Omental fat pad (tissue), 4 donors: ENCODE measurements at places on chromosomes 5 and 9. TPM values are rescaled to one million over a fixed set of nuclear protein-coding genes. Genes with fewer than 3 reads are reported as not detected.

Gene C5orf34
- total RNA-seq, result 2.3 TPM

Gene KCNIP1
- not detected for total RNA-seq

Gene LHX6
- total RNA-seq, result 9.8 TPM

Gene SPRY4
- 43.8 TPM for total RNA-seq

Gene C9orf153
- total RNA-seq, result 0.46 TPM

Gene PIP5KL1
- total RNA-seq, result 0.82 TPM

Gene GAS1
- 328 TPM for total RNA-seq

Gene KIAA0825
- total RNA-seq, result 4.2 TPM

Gene CACFD1
- 4.8 TPM for total RNA-seq

Gene ZNF608
- total RNA-seq, result 14.8 TPM

Gene PTPN3
- total RNA-seq, result 4.1 TPM

Gene ZNF462
- total RNA-seq, result 18.5 TPM

Gene FAM151B
- 4.3 TPM for total RNA-seq

Gene GABRG2
- total RNA-seq, result not detected

Gene CD74
- total RNA-seq, result 582 TPM

Gene PCDHGA5
- 3.1 TPM for total RNA-seq

Gene RNF183
- total RNA-seq, result 0.19 TPM

Gene HARS2
- 30.9 TPM for total RNA-seq

Gene GRM6
- total RNA-seq, result not detected

Gene IL4
- not detected for total RNA-seq

Gene CCDC192
- not detected for total RNA-seq

Gene LRRC19
- total RNA-seq, result not detected

Gene MARVELD2
- 0.63 TPM for total RNA-seq

Gene SPINK5
- not detected for total RNA-seq

Gene MSX2
- total RNA-seq, result 1.2 TPM

Gene DNAJC25
- total RNA-seq, result 15.1 TPM

Gene PFN3
- not detected for total RNA-seq

Gene TSSK1B
- not detected for total RNA-seq

Gene TMEM215
- total RNA-seq, result not detected

Gene CER1
- not detected for total RNA-seq

Gene CAMK2A
- not detected for total RNA-seq

Gene DBH
- total RNA-seq, result not detected

Gene ADAMTSL1
- 3.0 TPM for total RNA-seq

Gene STPG3
- total RNA-seq, result not detected

Gene PDE8B
- 43.4 TPM for total RNA-seq

Gene C9orf50
- total RNA-seq, result not detected

Gene FRRS1L
- 0.16 TPM for total RNA-seq

Gene EQTN
- total RNA-seq, result 0.95 TPM

Gene FOXD4L6
- total RNA-seq, result 0.25 TPM

Gene PCDHB14
- total RNA-seq, result 2.8 TPM

Gene PCDHGB1
- 6.0 TPM for total RNA-seq

Gene MSMP
- total RNA-seq, result not detected

Gene OLFML2A
- 14.0 TPM for total RNA-seq

Gene PCDHGA3
- total RNA-seq, result 3.0 TPM

Gene GFI1B
- total RNA-seq, result not detected

Gene SPATA6L
- 2.1 TPM for total RNA-seq

Gene HMCN2
- total RNA-seq, result 0.19 TPM

Gene TAF11L10
- not detected for total RNA-seq

Gene SMARCA2
- 89.3 TPM for total RNA-seq
